Activated T-helper 2 cell treated with anti-CD3 and anti-CD28 coated beads, Interferon-gamma antibody, Interleukin-2, Interleukin-4, amounts not matched to agents 10 μg/mL and 5 μg/mL and 100 μg/mL, durations not matched to agents 14 hours and 24 hours and 36 hours (primary cell): ENCODE measurements at places on chromosomes 16 and 17. TPM values are rescaled to one million over a fixed set of nuclear protein-coding genes. Genes with fewer than 3 reads are reported as not detected.
A peak's percentile ranks its signal among the peaks of the same experiment; 100 is the strongest.

- DNase-seq, result no peak
- H3K27ac ChIP-seq, result no peak overlapping the region
- H3K4me1 ChIP-seq, result no peaks in the 10 kb centered on the region
- H3K36me3 ChIP-seq, result no peaks in the 10 kb centered on the region
These were observed 76.5 kb upstream of the ZNF423 start for GRCh38 chr16:49932434-49932833.

DNA sequence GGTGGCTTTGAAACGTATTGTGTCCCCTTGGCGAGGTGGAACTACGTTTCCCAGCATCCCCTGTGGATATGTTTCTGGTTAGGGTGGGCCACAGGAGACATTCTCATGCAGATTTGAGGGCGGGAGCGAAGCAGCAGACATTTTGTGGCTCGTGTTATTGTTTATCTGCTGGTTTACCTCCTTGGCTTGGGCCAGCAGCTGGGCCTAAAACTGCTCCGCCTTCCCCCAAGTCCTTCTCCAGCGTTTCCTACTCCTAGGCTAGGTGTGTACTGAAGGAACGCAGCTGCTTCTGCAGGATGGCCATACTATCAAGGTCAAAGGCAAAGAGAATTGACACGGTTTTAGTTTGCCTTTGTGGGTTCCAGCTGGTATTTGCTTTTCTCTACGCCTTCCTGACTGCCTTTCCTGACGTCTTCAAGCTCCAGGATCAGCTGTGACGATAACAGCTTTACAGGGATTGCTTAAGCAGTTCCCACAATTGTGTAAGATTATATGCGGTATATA is 17.2 kb upstream of the WSB1 start:
- no peak for DNase-seq
- no peak overlapping the region for H3K27ac ChIP-seq
- H3K4me3 ChIP-seq, result no peak overlapping the region
- H3K36me3 ChIP-seq, result no peaks in the 10 kb centered on the region

DNA sequence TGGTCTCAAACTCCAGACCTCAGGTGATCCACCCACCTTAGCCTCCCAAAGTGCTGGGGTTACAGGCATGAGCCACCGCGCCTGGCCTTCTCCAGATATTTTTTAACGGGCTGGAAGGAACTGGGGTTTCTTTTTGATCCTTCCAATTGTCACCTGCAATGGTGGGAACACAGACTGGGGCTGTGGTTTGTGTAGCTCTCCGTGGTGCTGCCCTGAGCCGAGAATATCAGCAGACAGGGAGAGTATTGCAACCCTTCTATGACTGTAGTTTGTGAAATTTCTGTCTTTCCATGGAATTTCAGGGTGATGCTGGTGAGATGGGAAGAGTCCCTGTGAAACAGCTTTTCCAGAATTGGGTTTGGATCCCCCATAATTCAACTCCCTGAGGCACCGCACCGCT is 263.5 kb downstream of the ENGASE start:
- H3K27ac ChIP-seq, result no peak overlapping the region
- DNase-seq, result no peak
- no peaks in the 10 kb centered on the region for H3K4me1 ChIP-seq
- no peak overlapping the region for H3K4me3 ChIP-seq

DNA sequence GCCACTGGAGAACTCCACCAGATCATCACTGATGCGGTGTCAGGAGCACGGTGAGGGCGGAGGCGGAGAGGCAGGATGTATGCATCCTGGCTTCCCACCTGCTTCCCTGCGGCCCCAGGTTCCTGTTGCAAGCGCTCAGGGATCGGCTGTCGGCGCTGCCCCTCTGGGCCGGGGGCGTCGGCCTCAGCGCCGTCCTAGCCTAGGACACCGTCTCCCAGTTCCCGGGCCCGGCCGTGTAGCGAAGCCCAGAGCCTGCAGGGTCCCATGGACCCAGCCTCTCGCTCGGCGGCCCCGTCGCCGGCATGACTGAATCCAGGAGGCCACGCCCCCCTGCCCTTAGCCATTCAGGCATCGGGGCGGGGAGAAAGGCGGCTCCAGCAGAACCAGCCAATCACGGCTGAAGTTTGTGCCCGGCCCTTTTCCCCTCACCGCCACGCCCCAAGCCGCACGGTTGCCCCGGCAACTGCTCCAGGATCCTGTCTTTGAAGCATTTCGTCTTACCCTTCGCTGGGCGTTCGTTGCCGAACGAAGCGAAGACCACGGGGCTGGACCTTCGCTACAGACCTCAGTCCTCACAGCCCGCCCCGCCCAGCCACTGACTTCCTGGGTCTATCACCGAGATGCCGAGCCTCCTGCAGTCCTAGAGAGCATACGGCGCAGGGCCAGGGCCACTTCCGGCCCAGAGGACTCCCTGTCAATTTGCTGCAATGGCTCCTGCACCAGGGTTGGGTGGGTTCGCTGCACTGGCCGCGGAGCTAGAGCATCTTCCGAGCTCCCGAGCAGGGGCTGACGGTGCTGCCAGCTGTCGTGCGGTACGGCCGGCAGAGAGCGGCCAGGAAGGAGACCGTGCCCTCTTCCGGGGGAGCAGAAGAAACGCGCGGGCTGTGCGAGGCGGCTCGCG is 10.6 kb upstream of the ZNF213 start:
- H3K36me3 ChIP-seq, result peaks cover 15% of the 10 kb centered on the region
- peak overlapping the region; percentile 96 for H3K4me3 ChIP-seq
- peaks cover 34% of the 10 kb centered on the region for H3K4me1 ChIP-seq
- DNase-seq, result peak; percentile 97
- H3K27ac ChIP-seq, result peak overlapping the region; percentile 92
- H3K27me3 ChIP-seq, result no peaks in the 10 kb centered on the region

DNA sequence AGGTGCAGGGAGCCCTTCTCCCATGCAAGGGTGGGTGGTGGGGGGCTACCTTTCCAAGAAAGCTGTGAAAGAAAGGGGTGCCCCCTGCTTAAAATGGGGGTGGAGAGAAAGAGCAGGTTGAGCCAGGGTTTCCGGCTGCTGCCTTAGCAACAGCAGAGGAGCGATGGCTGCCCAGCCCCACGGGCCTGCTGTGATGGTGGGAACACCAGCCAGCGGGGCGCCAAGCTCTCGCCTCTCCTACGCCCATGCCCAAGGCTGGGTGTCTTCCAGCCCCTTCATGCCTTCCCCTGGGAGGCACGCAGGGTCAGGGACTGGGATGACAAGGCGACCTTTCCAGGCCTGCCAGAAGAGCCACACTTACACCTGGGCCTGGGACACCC is 3.0 kb downstream of the FMNL1 start:
- H3K4me1 ChIP-seq, result peaks cover 57% of the 10 kb centered on the region
- H3K4me3 ChIP-seq, result peak overlapping the region; percentile 98
- peak overlapping the region; percentile 97 for H3K27ac ChIP-seq
- H3K36me3 ChIP-seq, result peaks cover 67% of the 10 kb centered on the region
- peak; percentile 21 for DNase-seq

GRCh38 chr17:44990994-44991393 is 22.9 kb upstream of the C1QL1 start:
- no peak overlapping the region for H3K27ac ChIP-seq
- H3K36me3 ChIP-seq, result no peaks in the 10 kb centered on the region
- no peak overlapping the region for H3K4me3 ChIP-seq
- peaks cover 36% of the 10 kb centered on the region for H3K27me3 ChIP-seq
- no peak for DNase-seq

DNA sequence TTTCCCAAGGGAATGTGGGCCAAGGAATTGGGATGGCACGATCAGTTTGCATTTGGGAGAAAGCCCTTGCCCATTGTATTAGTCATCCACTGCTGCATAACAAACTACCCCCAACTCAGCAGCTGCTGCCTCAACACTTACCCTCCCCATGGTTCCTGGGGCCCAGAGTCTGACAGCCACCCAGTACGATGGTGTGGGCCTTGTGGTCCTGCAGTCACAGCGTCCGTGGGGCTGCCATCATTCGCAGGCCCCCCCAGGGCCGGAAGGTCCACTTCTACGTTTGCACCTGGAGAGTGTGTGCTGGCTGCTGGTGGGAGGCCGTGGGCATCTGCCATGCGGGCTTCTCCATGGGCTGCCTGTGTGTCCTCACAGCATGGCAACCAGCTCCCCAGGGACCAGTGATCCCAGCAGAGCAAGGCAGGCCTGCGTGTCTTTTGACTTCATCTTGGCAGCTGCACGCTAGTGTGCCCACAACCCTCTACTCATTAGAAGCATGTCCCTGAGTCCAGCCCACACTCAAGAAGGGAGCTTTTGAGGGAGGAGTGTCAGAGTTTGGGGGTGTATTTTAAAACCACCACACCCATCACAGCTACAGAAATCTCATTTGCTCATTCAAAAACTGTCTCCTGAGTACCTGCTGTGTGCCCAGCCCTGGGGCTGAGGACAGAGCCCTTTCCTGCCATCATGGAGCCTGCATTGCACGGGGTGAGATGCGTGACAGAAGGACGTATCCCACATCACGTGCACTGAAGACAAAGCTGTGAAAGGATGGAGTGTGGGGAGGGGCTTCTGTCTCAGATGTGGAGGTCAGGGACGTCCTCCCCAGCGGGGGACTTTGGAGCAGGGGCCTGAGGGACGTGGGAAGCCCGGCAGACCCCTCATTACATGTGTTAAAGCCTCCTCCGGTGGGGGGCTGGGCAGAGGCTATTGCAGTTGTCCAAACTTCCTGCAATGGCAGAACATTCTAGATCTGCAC is 185.0 kb upstream of the ZNF469 start:
- no peaks in the 10 kb centered on the region for H3K4me1 ChIP-seq
- H3K4me3 ChIP-seq, result no peak overlapping the region
- peaks cover 3% of the 10 kb centered on the region for H3K27me3 ChIP-seq
- no peaks in the 10 kb centered on the region for H3K36me3 ChIP-seq

DNA sequence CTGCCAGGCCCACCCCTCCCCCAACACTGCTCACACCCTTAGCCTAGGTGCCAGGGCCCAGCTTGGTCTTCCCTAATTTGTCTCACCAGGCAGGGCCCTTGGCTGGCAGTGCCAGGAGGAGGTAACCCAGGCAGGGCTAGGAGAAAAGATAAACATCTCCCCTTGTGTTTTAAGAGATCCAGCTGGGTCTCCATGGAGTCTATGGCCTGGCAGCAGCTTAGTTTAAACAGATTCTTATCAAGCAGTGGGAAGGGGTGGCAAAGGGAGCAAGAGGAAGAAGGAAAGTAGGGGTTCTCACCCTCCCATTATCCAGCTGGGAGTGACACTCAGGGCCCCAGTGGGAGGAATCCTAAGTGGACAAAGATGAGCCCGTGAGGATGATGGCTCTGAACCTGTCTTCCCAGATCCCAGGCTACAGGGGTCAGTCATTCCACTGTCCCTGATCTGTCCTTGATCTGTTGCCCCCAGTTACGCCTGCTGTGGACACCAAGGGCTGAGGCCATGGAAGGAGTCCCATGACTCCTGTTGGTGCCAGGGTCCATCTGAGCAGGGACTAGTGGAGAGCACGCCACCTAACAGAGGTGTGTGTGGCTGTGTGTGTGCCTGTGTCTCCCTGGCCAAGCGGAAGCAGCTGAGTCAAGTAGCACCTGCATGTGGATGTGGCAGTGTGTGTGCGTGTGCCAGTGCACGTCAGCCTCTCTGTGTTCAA is 47.4 kb upstream of the MEIOC start:
- H3K36me3 ChIP-seq, result no peaks in the 10 kb centered on the region
- no peaks in the 10 kb centered on the region for H3K4me1 ChIP-seq
- H3K4me3 ChIP-seq, result no peak overlapping the region
- no peak overlapping the region for H3K27ac ChIP-seq
- DNase-seq, result no peak
- no peaks in the 10 kb centered on the region for H3K27me3 ChIP-seq

Gene MYH13
- total RNA-seq, result not detected in 2 replicates
